ENCODE measurements at places on chromosomes 1 and 21.

DNA sequence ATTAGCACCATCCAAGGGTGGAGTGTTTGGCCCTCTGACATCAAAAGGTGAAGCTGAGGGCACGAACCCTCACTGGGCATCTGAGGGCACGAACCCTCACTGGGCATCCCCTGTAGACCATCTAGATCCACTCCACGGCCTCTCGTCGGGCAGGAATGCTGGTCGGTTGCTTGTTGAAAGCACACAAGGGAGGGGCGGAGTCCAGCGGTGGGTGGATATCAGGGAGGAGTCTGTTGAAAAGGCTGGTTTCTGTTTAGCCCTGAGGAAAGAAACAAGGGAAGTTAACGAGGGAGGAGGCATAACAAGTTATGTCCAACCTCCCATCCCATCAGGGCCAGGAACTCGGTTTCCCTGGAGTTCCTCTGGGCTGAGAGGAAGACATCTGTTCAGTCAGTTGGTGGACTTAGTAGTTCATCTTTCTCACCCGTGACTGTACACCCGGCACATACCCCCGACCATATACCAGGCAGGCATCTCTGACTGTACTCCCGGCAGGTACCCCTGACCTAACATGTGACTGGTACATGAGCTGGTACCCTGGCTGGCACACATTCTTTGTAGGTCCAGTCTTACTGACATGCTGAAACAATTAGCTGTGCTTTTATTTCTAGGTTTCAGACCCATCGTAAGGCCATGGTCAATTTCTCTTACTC is 32.1 kb upstream of the PDE9A start:
- no peak for DNase-seq

DNA sequence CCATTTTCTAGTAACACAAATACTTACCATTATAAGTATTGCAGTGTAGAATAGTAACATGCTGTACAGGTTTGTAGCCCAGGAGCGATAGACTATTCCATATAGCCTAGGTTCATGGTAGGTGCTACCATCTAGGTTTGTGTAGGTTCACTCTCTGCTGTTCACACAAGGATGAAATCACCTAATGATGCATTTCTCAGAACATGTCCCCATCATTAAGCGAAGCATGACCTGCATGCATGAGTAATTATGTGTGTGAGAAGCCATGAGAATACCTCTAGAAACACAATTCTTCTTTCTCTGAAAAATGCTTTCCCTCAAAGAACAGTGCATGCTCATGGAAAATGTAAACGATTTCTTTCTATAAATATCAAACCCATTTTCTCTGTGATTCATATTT is 69.3 kb downstream of the NR5A2 start:
- DNase-seq = no peak

GRCh38 chr1:184950227-184950626 is 24.1 kb downstream of the NIBAN1 start:
- no peak for DNase-seq

DNA sequence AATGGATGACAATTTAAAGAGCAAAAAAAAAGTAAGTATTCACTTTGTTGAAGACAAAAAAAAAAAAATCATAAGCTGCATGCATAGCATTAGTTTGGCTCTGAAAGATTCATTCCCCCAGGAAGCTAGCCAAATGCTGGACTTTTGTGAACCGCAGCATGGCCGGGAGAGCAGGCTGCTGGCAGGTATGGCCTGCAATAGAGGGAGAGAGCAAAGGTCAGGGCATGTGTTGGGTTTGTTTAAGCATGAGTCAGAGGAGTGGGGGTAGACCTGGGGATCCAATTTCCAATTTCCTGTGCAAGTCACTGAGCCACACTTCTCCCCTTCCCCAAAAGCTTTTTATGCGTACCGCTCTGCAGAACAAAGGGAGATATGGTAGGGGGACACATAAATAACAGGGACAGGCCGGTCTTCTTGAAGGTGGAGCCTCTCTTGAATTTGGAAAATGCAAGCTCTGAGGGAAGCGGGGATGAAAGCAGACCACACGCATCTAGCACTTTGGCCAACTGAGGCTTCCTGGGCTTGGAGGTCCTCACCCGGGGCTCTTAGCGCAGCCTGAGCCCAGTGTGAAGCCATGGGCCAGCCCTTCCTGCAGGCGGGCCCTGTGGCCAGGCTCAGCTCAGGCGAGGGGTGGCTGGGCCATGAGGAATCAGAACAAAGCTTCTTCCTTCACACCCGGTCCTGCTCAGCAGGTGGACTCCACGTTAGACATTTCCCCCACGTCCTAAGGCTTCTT is 171.1 kb downstream of the TOMM20 start:
- no peak for DNase-seq

DNA sequence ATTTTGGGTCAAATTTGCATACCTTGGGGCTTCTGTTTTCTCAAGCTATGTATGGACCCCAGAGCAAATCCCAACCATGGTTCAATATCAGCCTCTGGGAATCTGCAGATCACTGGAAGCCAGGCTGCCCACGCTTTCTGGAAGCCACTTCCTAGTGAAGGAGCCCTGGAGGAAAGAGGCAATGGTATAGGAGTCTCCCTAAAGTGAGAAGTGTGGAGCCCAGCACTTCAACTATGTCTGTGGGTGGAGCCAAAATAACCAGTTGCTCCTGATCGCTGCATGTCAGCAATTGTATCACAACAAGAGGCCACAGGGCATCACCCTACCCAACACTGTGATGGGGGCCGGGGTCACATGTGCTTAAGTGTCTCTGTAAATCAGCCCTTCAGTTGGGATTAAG is 26.9 kb downstream of the ETS2 start:
- DNase-seq = no peak

DNA sequence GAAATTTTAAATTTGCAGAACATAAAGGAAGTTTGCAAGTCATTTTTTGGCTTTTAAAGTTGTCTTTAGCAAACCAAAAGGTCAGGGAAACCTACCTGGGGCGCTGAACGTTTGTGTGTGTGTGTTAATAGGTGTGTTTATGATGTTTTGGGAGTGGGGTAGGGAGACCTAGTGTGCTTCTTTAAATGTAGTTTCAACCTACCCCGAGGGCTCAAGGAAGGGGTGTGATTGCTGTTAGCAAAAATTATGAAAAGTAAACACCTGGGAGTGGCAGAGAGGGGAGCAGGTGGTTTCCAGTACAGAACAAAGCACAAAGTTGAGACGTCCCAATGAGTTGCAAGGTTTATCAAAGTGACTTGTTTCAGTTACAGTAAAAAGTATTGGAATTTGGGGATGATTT is 58.7 kb upstream of the WDR26 start:
- DNase-seq = no peak

DNA sequence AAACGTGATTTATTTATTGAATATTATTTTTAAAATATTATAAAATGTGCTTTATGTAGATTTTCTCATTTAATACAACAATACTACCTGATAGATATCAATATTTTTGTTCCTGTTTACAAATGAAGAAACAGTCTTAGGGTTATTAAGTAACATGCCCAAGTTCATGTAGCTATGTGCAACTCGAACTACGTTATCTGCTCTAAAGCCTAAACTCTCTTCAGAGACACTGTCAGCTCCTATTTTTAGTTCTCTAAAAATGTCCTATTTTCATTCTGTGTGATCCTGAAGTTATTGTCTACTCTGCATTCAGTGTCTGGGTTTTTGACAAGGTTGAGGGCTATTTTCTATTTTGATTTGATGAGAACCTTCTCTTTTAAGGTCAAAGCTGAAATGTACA is 550.1 kb upstream of the B3GALT2 start:
- no peak for DNase-seq

DNA sequence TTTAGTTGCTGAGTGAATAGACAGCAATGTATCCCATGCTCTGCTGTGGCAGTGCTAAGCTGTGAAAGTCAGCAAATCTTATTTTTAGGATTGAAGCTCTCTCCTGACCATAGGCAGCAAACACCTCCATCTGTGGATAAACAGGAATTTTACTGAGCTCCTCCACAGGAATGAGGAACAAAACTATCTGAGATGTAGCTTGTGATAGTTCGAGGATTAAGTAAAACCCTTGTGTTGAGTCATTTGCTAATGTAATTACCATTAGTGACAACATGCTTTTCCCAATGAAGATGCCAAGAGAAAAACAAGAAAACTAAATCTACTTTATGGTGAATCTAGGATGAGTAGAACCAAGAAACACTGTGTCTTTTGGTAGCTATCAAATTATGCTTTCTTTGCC is 122.7 kb downstream of the CLEC20A start:
- no peak for DNase-seq

DNA sequence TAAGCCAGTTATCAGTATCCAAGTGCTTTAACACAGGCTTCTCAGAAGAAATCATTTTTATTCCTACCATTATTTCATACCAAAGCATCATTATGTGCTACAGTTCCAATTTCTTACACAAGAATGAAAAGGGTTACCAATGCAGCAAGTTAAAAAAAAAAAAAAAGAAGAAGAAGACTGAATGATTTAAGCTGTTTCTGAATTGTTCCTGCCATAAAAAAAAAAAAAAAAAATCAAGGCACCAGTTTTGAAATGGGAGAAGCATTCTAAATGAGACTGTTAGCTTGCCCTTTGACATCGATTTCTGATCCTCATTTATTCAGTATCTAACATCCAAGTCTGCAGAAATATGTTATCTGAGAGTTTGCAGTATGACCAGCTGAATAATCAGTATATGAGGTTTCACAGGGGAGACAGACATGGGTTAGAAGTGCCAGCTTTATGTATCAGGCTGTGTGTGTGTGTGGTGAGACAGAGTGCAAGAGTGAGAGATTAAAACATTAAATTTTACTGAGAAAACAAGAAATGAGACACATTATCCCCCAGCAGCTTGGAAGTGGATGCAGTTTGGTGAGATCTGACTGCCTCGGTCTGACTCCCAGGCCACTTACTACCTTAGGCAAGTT is 105.8 kb downstream of the COLGALT2 start:
- no peak for DNase-seq
